AG04450 (cell line): ENCODE measurements at places on chromosomes 3 and 15.

GRCh38 chr15:70100474-70101341 is 3.0 kb upstream of the TLE3 start:
- DNase-seq: no peak

- DNase-seq: peak; percentile 77
These were observed 237.8 kb upstream of the UBE2E1 start for GRCh38 chr3:23567917-23568316.

- DNase-seq: no peak
These were observed 70.7 kb downstream of the TLE3 start for GRCh38 chr15:70026991-70027390.

- DNase-seq: no peak
These were observed 331.8 kb downstream of the ZIC1 start for GRCh38 chr3:147740928-147741327.

GRCh38 chr3:129514110-129514509 is 14.3 kb upstream of the RHO start:
- DNase-seq: no peak

- DNase-seq: no peak
These were observed 158.4 kb downstream of the TIGIT start for GRCh38 chr3:114452256-114452655.

GRCh38 chr15:25091421-25092158 is 136.8 kb downstream of the SNRPN start:
- no peak for DNase-seq

DNA sequence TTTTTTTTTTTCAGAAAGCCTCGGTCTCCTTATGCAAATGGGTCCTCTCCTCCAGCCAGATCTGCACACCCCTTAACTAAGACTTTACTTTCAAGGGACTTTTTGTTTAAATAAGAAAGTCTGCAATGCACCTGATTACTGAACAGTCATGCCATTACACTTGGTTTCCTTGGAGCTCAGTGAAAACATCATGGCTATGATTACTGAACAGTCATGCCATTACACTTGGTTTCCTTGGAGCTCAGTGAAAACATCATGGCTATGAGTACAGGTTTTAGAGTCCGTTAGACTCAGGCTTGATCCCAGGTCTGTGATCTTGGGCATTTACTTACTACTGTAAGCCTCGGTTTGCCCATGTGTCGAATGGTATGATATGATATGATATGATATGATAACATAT is 10.1 kb downstream of the ENTPD3 start:
- DNase-seq: no peak

DNA sequence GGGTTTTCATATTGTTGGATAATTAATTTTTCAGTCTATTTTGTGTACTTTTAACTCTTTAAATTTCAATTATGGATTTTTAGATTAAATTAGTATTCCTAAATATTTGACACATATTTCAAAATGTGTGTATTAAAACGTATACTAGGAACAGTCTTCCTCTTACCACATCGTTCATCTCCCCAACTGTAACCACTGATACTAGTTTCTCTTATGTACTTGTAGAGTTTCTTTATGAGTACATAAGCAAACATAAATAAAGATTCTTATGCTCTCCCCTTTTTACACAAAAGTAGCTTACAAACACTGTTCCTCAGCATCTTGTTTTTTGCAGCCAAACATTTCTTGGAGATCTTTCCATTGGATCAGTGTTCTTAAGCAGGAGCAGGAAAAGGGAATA is 45.9 kb downstream of the CMSS1 start:
- no peak for DNase-seq

- no peak for DNase-seq
These were observed 20.6 kb upstream of the HHATL start for GRCh38 chr3:42723219-42723618.

DNA sequence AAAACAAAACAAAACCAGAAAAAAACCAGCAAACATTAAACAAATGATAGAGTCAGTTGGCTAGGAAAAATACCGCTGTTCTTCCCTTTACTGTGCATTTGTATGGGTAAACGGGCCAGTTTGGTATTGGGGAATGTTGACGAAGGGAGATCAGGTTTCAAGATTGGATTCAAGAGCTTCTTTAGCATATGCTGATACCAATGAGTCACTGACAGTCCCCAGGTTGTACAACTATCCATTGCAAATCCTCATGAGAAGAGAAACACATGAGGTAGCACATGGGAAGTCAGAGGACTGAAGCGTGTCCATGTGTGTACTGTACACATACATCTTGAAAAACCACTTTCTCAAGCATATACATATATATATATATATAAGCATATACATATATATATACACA is 25.6 kb downstream of the TIGIT start:
- DNase-seq: peak; percentile 77

DNA sequence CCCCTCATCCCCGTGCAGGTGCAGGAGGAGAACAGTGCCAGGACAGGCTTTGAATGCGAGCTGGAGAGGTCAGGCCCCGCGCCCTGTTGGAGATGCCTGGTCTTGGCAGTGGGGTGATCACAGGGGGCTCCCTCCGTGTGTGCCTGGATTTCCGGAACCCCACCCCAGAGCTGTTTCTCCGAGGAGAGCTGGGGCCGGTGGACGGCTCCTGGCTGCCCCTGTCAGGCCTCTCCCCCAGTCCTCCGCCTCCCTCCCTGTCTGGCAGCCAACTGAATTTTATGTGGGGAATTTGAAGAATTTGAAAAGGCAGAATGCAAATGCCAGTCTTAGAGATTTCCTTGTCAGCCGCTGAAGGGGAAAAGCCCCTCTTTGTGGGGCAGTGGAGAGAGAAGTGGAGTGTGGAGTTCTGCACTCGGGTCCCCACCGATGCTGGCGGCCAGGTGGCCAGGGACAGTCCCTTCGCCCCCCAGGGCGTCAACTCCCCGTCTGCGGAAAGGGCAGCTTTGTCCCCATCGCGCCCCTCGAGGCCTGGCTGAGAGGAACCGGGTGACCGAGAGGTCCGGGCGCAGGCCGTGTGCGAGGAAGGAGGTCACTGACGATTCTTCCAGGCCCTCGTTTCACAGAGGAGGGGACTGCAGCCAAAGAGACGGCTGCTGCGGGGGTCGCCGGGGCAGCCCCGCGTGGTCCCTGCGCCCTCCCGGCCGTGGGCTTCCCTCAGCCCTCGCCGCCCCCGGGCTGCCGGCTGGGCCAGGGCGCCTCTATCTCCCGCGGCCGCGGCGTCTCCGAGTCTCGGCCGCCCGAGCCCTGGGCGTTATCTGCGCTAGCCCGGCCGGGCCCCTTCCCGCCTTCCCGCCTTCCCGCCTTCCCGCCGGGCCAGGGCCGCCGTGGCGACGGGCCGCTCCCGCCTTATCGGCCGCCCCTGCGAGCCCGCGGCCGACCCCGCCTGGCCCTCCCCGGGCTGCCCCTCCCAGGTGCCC is 56.0 kb upstream of the LCTL start:
- DNase-seq: no peak
